Smooth muscle cell of the pulmonary artery (primary cell): ENCODE measurements at places on chromosomes 4 and X. TPM values are rescaled to one million over a fixed set of nuclear protein-coding genes. Genes with fewer than 3 reads are reported as not detected.

NCAPG gene
- total RNA-seq = 3.7 and 9.5 TPM in 2 replicates

TMEM255A gene
- total RNA-seq = 0.07 TPM in 1 of 2 replicates, not detected in the other

AKAP14 gene
- not detected in 2 replicates for total RNA-seq

TMEM150C gene
- 0.33 and 0.53 TPM in 2 replicates for total RNA-seq

GRID2 gene
- total RNA-seq = 0.10 and 0.26 TPM in 2 replicates

PNCK gene
- 0.72 and 3.1 TPM in 2 replicates for total RNA-seq

MAOA gene
- total RNA-seq = 18.1 and 18.7 TPM in 2 replicates

TECRL gene
- not detected in 2 replicates for total RNA-seq

NLGN4X gene
- 0.13 and 0.46 TPM in 2 replicates for total RNA-seq

TBC1D25 gene
- total RNA-seq = 9.8 and 11.5 TPM in 2 replicates

FRG2 gene
- total RNA-seq = not detected in 2 replicates

LRP2BP gene
- 0.65 and 0.76 TPM in 2 replicates for total RNA-seq

BMP3 gene
- total RNA-seq = 0.13 TPM in 2 replicates

TBL1X gene
- total RNA-seq = 19.1 and 20.5 TPM in 2 replicates

LUZP4 gene
- not detected in 2 replicates for total RNA-seq

TLR7 gene
- total RNA-seq = under 0.01 TPM in 1 of 2 replicates, not detected in the other

OR13H1 gene
- total RNA-seq = not detected in 2 replicates

FGG gene
- total RNA-seq = not detected in 2 replicates

XG gene
- 1.2 and 5.8 TPM in 2 replicates for total RNA-seq

GPR173 gene
- 2.9 and 5.5 TPM in 2 replicates for total RNA-seq

CPXCR1 gene
- total RNA-seq = not detected in 2 replicates

IL2RG gene
- not detected in 2 replicates for total RNA-seq

SLC25A43 gene
- 26.5 and 28.3 TPM in 2 replicates for total RNA-seq

CFI gene
- 1.6 and 13.7 TPM in 2 replicates for total RNA-seq

F9 gene
- not detected in 2 replicates for total RNA-seq

ATXN3L gene
- not detected in 2 replicates for total RNA-seq

RBM46 gene
- under 0.01 TPM in 1 of 2 replicates, not detected in the other for total RNA-seq

CYLC1 gene
- not detected in 2 replicates for total RNA-seq

NPY1R gene
- 5.5 and 33.2 TPM in 2 replicates for total RNA-seq

XK gene
- total RNA-seq = 0.13 TPM in 2 replicates

NHSL2 gene
- total RNA-seq = 2.4 and 4.4 TPM in 2 replicates

F11 gene
- total RNA-seq = not detected in 2 replicates

TCEAL2 gene
- 0.23 TPM in 1 of 2 replicates, not detected in the other for total RNA-seq

SNCA gene
- 0.85 and 33.8 TPM in 2 replicates for total RNA-seq

DMRTC1 gene
- total RNA-seq = not detected in 2 replicates

ANXA10 gene
- 5.5 and 18.4 TPM in 2 replicates for total RNA-seq

CLDN2 gene
- not detected in 2 replicates for total RNA-seq

WDR17 gene
- total RNA-seq = 0.76 and 1.2 TPM in 2 replicates

NUDT10 gene
- total RNA-seq = 1.2 TPM in 2 replicates
